Right kidney (tissue), 9 donors: ENCODE measurements at places on chromosomes 7 and 10.

- no peak for DNase-seq
These were observed 193.4 kb upstream of the STEAP4 start for GRCh38 chr7:88500131-88500530.

DNA sequence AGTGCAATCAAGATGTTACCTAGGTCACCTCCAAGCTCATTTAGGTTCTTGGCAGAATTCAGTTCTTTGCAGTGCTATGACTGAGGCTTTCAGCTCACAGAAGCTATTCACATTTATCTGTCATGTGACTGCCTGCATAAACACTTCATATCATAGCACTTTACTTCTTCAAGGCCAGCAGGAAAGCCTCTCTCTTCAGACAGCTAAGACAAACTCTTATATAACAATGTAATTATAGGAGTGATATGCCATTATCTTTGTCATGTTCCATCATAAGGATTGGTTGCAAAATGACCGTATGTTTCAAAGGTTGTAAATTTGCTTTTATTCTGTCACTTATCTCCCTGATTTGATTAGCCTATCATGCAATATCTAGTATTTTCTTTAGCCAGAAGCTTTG is 78.8 kb upstream of the TMEM196 start:
- DNase-seq = no peak

- DNase-seq = no peak
These were observed 104.7 kb downstream of the FGFR2 start for GRCh38 chr10:121493521-121493920.

GRCh38 chr10:114100848-114101741 is 57.4 kb downstream of the ADRB1 start:
- peak; percentile 72 for DNase-seq

- DNase-seq = no peak
These were observed 93.7 kb upstream of the HECTD2 start for GRCh38 chr10:91316486-91316885.
